Spleen (tissue), 13 donors: ENCODE measurements at places on chromosomes 1 and 21.

- DNase-seq, result no peak
Measured at GRCh38 chr1:213796525-213796924, 191.2 kb upstream of the PROX1 start.

- DNase-seq, result no peak
Measured at GRCh38 chr1:160826546-160826945, 30.6 kb downstream of the LY9 start.

- no peak for DNase-seq
Measured at GRCh38 chr1:97042551-97042950, 321.0 kb downstream of the PTBP2 start.

DNA sequence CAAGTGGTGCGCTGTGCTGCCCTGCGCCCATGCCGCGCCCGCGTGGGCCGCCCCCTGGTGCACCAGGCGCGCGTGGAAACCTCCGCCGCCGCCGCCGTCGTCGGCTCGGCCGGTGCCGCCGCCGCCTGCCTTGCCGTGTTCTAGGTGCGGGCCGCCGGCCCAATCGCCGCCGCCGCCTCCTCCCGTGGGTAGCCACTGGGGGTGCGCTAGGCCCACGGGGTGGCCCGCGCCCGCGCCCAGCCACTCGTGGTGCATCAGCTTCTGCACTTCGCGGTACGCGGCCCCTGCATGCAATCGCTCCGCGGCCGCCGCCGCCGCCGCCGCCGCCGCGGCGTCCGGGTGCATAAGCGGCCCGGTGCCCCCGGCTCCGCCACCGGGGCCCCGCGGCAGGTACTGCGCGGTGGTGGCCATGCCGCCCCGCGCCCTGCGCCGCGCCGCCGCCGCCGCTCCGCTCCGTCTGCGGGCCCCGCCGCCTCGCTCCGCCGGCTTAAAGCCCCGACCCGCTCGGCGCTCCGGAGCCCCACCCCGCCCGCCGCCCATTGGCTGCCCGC, at the start of gene POU3F1:
TSS of gene POU3F1 (minus strand) at position 461 of the 551 bp plus-strand sequence. CDS start at position 411, 50 bp downstream.
- peak; percentile 82 for DNase-seq

DNA sequence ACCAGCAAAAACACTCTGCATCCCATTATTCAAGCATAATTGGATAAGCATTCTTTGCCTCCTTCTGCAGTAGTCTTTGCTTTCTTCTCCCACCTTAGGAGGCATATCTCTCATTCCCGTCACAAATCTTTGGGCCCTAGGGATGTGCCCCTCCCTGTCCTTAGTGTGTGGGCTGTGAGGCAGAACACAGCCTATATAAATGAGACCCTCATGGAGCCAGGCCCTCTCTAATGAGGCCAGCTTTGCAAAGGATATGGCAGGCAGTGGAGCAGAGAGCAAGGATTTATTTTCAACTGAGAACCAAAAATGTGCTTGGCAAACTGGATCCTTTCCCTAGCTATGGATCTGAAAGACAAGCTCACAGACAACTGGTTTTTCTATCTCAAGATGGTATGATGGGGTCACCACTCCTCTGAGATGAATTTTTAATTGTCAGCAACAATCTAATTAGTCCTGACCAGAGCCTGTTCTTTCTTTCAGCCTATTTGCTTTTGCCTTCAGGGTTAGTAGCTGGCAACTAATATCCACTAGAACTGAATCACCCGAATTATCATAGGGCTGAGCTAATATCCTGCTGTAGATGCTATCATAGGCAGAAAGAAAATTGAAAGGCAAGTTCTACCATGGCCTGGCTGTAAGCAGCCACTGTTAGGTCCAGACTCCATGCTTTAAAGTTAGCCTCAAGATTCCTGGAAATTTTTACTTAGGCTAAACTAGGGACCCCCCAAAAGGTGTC, 134.2 kb downstream of the SYT2 start:
- DNase-seq, result no peak

DNA sequence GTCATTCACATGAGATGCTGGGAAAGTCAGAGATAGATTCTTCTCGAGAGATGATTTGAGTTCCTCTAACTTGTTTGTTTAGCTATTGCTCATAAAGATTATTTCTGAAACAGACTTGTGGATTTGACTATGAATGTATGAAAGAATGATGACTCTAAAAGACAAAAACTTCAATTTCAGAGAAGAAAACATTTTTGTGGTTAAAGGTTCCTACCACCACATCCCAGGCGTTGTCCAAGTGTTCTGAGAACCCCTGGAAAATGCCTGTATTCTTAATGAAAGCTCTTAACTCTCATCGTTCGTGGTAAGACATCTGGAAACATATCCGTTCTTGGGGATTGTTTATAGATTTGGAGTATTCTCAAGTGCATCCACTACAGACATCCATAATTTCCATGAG, 228.7 kb downstream of the BARHL2 start:
- DNase-seq, result no peak

GRCh38 chr1:38833146-38833545, 26.4 kb downstream of the RRAGC start:
- no peak for DNase-seq

DNA sequence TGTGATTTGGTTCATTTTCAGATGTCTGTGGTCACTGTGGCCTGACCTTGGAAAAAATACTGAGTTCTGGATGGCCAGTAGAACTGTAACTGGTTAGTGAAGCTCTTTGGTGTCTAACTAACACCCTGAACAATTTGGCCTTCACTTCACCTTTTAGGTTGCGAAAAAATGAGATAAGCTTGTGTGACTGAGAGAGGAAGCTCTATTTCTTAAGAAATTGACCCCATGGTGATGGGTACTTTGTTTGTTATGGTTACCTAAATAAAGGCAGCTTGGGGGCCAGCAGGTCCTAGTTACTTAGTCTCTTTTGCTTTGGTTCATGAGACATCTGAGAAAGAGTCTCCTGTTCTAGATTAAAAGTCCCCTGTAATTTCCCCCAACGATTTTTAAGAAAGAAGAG, 181.6 kb downstream of the ZNF326 start:
- no peak for DNase-seq

DNA sequence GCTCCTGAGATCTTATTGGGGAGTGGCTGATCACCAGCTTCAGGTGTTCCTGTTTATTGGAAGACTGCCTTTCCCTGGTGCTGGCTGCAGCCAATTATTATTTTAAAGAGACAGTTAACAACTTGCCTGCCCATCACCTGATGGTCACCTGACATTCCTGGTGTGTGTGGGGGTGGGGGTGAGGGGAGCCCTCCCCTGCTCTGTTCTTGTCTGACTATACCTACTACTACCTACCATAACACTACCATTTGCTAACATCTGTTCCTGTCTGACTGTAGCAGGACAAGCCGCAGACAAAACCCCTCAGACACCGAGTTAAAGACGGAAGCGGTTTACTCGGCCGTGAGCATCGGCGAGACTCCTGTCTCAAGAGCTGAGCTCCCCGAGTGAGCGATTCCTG, 54.9 kb upstream of the NBPF3 start:
- DNase-seq, result no peak

- DNase-seq, result no peak
Measured at GRCh38 chr1:100361511-100362089, 9.3 kb downstream of the CDC14A start.

GRCh38 chr1:66350001-66350547, 183.9 kb upstream of the SGIP1 start:
- DNase-seq, result peak; percentile 85

- DNase-seq, result no peak
Measured at GRCh38 chr1:13830170-13830569, 130.2 kb downstream of the PRDM2 start.

DNA sequence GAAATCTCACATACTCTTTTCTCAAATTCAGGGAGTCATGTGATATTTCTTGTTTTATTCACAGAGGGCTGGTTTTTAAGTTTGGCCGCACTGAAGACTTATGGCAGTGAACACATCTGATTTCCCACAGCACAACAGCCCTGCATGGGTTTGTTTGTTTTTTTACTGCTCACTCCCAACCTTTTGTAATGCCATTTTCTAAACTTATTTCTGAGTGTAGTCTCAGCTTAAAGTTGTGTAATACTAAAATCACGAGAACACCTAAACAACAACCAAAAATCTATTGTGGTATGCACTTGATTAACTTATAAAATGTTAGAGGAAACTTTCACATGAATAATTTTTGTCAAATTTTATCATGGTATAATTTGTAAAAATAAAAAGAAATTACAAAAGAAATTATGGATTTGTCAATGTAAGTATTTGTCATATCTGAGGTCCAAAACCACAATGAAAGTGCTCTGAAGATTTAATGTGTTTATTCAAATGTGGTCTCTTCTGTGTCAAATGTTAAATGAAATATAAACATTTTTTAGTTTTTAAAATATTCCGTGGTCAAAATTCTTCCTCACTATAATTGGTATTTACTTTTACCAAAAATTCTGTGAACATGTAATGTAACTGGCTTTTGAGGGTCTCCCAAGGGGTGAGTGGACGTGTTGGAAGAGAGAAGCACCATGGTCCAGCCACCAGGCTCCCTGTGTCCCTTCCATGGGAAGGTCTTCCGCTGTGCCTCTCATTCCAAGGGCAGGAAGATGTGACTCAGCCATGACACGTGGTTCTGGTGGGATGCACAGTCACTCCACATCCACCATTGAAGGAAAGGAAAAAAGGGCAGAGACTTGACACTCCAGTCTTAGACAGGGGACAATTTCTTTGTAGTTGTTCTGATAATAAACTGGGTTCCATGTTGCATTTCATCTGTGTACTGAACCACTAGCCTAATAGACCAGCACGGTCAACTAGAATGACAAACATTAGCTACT, 22.8 kb downstream of the TMEM50A start:
- no peak for DNase-seq

DNA sequence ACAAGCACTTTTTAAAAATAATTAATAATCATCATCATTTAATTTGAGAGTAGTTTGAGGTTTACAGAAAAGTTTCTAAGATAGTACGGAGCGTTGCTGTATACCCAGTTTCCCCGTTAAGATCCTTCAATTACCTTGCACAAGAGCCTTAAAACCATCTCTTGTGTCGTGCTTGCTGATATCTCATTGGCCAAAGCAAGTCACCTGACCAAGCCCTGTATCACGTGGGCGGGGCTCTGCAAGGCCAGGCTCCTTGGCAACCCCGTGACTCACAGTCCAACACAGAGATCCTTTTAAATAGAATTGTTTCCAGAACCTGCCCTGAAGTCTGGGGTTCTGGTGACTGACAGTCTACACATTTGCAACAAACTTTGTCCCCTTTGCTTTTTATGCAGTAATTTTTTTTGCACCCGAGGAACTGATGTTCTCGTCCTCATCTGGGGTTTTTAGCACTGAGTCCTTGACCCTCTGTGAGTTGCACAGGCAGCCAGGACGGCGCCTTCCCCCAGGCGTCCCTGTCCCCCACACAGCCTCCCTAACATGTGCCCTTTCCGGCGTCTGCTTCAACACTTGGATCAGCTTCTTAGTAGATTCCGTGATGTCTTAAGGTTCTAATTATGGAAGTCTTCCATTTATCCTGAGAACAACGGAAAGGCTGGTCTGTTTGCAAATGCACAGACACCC, 183.3 kb upstream of the TMEM51 start:
- DNase-seq, result no peak

DNA sequence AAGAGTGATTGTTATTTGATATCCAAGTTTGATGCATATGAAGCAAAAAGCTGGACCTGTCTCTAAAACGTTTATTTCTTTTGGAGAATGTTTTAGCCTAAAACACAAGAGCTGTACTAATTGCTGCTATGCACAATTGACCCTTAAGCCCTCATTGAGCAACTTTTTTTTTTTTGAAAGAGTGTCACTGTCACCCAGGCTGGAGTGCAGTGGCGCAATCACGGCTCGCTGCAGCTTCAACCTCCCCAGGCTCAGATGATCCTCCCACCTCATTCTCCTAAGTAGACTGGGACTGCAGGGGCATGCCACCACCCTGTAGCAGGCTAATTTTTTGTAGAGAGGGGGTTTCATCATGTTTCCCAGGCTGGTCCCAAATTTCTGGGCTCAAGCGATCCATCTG, 129.1 kb downstream of the PIK3R3 start:
- no peak for DNase-seq

DNA sequence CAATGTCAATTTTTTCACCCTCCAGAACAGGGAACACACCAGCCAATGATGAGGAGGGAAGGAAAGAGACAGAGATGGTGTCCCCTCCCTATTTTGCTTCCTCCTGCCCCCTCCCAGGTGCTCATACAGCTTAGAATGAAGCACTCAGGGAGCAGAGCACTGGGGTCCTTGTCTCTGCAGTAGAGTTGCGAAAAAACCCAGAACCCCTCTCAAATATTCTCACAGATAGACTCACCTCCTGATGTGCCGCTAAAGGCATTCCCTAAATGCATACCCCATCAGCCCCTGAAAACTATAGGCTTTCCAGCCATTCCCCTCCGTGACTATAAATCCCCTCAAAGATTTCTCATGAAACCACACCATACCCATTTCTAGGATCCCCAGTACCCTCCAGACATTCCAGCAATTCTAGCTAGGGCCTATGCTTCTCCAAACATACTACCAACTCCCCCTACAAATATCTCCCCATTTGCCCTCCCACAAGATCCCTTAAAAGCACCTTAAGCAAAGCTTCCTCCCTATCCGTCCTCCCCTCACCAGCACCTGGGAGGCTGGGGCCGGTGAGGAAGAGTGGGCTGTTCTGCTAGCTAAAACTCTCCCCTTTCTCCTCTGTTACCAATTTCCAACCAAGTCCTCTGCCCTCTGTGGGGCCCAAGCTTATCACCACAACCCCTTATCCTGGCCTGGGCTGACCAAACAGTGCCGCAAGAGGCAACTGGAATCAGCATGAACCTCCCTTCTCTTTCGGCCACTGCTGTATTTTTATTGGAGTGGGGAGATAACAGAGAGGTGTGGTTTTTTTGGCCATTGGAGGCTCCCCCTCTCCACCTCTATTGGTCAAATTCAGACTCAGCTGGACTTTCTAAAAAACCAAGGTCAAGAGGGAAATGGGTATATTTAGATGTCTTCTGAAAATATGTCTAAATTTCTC, 54.7 kb downstream of the RHBG start:
- DNase-seq, result no peak

DNA sequence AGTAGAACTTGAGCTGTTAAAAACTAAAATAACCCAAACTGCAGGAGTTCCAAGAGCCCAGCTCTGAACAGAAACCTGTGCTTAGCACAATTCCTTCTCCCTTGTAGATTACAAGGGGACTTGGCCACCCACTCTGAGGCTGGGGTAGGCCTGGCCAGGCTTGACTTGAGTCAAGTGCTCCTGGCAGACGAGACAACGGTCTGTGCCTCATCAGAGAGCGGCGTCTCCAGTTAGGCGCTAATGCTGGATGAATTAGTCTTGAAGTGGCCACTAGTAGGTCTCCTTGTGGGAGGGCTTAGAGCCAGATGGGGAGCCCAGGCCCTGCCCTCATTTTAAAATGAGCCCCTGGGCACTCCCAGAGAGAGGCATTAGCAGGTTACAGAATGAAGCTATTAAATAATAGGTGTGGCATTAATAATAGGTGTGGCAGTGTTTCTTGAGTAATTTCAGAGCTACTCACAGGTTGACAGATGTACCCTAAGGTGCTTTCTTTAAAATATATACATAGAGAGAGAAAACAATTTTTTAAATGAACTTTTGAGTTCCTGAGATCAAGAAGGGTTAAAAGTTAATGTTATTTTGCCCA, 1.1 kb downstream of the EEIG2 start:
- DNase-seq, result peak; percentile 84

DNA sequence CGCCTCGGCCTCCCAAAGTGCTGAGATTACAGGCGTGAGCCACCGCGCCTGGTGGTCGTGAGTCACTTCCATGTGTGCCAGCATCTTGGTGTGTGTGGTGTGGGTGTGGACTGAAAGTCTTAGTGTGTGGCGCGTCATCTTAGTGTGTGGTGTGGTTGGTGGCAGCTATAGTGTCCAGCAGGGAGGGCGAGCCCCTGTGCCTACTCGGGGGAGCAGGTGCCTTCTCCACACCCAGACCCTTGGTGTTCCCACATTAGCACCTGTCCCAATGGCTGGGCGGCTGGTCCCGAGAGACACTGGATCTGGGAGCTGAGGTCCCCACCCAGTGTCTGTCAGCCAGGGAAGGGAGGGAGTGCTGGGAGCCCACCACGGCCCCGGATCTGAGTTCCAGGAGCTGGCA, 2.8 kb downstream of the SCNN1D start:
- no peak for DNase-seq

- peak; percentile 70 for DNase-seq
Measured at GRCh38 chr1:228037401-228038386, 30.9 kb downstream of the WNT3A start.
